Motor neuron (in vitro differentiated cells): ENCODE measurements at places on chromosomes 16 and 17. TPM values are rescaled to one million over a fixed set of nuclear protein-coding genes. Genes with fewer than 3 reads are reported as not detected.

Gene GJD3
- total RNA-seq: 0.36 TPM in 1 of 2 replicates, not detected in the other

GRCh38 chr17:76241691-76242255 lies 1.5 kb upstream of the RNF157 start:
- no peak for ATAC-seq

DNA sequence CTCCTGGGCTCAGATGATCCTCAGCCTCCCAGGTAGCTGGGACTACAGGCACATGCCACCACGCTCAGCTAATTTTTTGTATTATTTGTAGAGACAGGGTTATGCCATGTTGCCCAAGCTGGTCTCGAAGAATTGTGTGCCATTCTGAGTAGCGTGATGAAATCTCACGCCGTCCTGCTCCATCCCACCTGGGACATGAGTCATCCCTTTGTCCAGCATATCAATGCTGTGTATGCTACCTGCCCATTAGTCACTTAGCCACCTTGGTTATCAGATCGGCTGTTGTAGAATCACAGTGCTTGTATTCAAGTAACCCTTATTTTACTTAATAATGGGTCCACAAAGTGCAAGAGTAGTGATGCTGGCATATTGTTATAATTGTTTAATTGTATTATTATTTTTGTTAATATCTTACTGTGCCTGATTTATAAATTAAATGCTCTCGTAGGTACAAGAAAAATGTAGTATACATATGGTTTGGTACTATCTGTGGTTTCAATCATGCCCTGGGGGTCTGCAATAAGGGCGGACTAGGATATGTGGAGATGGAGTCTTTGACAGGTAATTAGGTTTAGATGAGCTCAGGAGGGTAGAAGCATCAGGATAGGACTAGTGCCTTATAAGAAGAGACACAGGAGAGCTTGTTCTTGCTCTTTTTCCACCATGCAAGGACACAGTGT lies 26.6 kb upstream of the SLC13A2 start:
- no peak for ATAC-seq

GRCh38 chr17:57109393-57110151 lies 24.5 kb downstream of the AKAP1 start:
- ATAC-seq: peak; percentile 15
